ENCODE measurements at places on chromosomes 12 and 14.

GRCh38 chr14:104972301-104973134, 5.7 kb downstream of the AHNAK2 start:
- no peak for DNase-seq

DNA sequence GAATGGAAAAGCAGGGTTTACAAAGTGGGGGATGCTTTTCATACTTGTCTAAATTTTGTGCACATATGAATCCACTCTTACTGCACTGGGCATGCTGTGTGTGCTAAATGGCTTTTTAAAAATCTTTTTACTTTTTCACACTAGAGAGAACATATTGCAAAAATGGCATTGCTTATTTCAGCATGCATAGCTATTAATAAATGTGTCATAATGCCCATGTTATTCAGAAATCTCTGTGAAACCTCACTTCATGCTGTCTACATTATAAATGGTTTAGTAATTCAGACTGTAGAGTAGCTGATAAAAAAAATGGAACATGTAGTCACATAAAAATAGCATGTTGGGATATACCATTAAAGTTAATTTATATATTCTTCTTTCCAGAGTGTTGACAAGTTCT, 593.8 kb downstream of the RPL10L start:
- DNase-seq: no peak

DNA sequence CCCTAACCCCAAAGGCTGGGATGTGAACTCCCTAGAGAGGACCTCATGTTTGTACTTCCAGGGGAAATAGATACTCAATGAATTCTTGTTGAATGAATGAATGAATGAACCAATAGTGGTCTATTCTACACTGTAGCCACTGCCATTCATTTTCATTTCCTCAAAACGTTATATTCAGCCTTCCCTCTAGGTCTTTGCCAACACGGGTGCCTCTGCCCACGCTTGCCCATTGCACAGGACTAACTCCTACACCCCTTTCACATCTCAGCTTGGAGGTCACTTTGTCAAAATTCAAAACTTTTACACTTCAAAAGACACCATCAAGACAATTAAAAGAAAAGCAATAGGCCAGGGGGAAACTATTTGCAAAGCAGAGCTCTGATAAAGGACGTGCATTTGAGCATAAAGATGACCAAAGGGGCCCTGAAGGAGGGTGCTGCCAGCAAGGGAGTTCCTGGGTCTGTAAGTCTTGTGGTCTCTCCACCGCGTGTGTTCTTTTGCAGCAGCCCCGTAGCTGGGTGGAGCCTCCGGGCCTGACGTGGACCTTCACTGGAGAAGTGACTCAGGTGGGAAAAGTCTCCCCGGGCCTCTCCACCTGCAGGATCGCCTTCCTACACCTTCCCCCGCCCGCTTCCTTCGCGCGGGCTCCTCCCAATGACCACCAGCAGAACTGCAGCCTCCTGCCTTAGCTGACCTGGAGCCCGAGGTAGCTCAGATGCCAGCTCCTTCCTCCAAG, 31.5 kb downstream of the TMEM63C start:
- peak; percentile 60 for DNase-seq

DNA sequence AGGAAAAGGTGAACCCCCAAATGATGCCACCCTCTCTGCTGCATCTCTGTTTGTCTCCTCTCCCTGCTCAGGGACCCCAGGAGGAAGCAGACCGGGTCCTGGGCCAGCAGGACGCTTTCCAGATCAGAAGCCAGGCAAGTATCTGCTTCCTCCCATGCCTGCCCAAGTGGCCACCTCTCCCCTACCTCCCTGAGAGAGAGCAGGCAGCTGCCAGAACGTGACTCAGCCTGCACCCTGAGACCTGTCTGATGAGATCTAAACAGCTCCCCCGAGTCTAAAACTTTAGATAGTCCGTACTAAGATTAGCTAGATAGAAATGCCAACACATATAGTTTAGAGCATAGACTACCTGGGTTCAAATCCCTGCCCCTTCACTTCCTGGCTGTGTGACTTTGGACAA, 31.2 kb upstream of the OAS1 start:
- DNase-seq: no peak

GRCh38 chr12:49891476-49891875, 12.2 kb downstream of the FAIM2 start:
- no peak for DNase-seq

DNA sequence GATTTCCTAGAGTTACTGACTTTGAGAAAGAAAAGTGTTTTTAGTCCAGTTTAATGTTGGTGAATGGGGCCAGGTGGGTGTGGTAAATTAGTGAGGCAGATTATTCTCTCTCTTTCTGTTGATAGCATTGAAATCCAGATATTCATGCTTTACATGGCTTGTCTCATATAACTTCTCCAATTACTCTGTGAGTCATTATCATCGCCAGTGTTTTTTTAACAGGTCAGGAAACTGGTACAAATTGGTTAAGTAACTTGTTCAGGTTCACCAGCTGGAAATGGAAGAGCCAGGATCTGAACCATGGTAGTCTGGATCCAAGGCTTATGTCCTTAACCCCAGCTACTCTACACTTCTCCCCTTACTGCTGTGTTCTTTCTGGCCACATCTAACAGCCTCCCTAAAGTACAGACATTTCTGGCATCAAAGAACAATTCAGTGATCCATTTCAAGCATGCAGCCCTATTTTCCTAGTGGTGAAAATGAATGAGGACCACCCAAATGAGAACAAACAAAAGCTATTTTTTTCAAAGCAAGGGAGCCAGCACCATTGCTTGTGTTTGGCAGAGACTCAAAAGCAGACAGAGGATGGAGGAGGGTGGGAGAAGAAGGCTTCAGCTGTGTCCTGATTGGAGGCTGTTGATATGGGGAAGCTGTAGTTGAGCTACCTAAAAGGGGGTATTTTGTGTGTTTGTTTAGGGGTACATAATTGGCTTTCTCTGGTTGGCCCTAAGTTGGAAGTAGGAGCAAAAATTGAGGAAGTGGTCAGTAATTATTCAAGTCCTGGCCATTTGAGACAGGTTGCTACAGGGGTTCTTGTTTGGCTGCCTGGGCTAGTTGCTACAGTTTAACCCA, 1.7 kb downstream of the IRAK3 start:
- no peak for DNase-seq

- DNase-seq: peak; percentile 12
These were observed 173.7 kb downstream of the CAND1 start for GRCh38 chr12:67442896-67443295.

DNA sequence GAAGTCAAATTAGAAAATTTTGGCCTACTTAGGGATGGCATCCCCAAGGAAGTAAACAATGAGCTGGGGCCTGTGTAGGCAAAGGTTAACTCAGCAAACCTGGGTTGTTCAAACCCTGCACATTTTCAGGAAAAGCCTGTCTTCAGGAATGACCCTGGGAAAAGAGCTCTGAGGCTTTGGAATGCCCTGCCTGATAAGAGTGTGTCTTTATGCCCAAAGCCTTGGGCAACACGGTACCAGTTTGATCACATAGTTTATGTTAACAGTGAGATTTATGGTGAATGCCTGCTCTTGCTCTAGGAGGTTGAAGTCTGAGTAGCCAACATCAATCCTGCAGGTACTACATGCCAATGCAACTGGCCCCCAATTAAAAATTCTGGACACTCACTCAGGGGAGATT, 28.2 kb upstream of the STAB2 start:
- DNase-seq: no peak
